ENCODE measurements at places on chromosomes 11 and 22.

DNA sequence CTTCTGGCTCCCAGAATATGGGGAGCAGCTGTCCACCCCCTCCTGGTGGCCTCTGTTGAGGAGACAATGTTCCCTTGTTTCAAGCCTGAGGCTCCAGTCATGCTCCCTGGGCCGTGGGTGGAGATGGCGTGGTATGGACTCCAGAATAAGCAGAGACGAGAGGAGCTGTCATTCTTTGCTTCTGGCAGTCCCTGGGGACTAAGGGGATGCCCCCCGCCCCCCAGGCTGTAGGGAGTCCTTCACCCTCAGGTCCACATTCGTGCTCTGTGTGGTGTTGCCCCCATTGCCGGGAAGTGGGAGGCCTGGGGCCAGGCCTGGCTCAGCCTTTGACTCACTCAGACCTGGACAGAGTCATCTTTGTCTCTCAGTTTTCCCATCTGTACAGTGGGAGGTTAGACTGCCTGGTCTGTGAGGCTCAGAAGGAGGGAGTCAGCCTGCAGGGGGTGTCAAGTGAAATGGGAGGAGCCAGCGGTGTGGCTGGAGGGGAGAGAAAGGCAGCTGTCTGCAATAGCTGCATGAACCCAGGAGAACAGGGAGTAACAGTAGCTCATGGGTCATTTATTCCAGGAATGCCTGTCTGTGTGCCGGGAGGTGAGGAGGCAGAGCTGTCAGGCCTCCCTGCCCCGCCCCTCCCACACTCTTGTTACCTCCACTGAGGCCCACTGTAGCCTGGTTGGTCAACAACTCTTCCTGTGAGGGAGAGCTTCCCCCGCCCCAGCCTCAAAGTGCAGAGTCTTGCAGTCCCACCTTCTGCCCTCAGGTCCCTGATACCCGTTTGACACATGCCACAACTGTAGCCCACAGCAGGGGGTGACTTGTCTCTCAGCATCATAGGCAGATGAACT is 6.3 kb downstream of the ARHGEF17 start:
- no peak for DNase-seq

DNA sequence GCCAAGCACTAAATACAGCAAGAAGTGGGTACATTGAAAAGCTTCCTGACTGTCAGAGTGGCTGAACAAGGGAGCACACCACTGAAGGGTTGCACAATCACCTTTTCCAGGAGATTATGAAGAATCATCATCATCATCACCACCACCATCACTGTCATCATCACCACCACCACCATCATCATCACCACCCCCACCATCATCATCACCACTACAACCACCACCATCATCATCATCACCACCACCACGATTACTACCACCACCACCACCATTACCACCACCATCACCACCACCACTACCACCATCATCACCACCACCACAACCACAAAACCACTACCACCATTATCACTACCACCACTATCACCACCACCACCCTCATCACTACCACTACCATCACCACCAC is 147.9 kb upstream of the TBCEL start:
- no peak for DNase-seq

DNA sequence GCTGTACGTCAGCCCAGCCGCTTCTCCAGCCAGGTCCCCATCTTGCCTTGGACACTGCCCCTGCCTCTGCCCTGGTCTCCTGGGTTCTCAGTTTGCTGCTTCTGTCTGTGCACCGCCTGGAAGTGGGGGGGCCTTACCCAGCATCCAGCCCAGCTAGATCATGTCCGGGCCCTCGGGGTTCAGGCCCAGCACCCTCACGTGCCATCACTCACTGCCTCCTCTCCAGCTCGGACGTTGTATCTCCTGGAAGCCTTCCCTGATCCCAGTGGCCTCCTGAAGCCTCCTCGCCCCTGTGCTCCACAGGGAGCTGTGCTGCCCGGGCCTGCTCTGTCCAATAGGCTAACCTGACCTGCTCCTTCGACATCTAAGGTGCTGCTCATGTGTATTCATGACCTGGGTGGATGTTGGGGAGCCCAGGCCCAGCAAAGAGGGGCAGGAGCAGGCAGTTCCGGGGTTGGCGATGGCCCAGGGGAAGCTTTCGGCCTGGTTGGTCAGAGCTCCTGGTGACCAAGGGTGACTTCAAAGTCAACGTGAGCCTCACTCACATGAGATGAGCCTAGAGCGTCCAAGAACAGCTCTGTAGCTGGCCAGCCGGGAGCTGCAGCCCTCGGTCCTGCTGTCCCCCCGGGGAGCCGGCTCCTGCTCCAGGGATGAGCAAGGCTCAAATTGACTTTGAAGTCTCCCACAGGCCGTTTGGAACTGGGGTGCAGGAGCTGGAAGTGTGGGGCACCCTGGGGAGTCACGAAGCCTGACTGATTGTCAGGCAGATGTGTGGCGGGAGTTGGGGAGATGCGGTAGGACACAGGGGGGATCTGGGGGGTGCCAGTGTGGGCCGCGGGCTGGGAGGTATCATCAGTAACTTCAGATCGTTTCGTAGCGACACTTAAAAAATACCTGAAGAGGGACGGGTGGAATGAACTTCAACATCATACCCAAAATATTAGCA is 5.2 kb upstream of the ASCL2 start:
- DNase-seq: no peak

DNA sequence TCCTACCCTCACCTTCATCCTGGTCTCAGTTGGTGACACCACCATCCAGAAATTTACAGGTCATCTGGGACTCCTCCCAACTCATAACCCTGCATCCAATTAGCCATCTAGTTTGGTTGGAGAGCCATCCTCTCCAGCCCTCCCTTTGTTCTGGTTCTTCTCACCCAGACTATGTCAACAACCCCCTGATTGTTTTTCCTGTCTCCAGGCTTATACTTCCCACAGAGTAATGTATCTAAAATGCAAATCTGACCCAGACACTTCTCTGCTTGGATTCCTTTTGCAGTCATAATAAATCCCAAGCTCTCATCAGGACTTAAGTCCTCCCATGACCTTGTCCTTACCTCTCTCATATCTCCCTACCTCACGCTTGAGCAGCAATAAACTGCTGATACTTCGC is 3.0 kb downstream of the TTC12 start:
- no peak for DNase-seq

All from DMS53 (cell line).